ENCODE measurements at places on chromosomes 2 and 18.

- DNase-seq: no peak
- no peak overlapping the region for H3K4me3 ChIP-seq
- no peaks in the 10 kb centered on the region for H3K36me3 ChIP-seq
- H3K27ac ChIP-seq: no peak overlapping the region
- no peaks in the 10 kb centered on the region for H3K27me3 ChIP-seq
Measured at GRCh38 chr2:133993160-133993559, 260.7 kb upstream of the MGAT5 start.

- H3K27me3 ChIP-seq: no peaks in the 10 kb centered on the region
- no peak overlapping the region for H3K4me3 ChIP-seq
- H3K4me1 ChIP-seq: no peaks in the 10 kb centered on the region
- H3K27ac ChIP-seq: no peak overlapping the region
- H3K36me3 ChIP-seq: no peaks in the 10 kb centered on the region
Measured at GRCh38 chr2:126085011-126085795, 570.8 kb upstream of the GYPC start.

DNA sequence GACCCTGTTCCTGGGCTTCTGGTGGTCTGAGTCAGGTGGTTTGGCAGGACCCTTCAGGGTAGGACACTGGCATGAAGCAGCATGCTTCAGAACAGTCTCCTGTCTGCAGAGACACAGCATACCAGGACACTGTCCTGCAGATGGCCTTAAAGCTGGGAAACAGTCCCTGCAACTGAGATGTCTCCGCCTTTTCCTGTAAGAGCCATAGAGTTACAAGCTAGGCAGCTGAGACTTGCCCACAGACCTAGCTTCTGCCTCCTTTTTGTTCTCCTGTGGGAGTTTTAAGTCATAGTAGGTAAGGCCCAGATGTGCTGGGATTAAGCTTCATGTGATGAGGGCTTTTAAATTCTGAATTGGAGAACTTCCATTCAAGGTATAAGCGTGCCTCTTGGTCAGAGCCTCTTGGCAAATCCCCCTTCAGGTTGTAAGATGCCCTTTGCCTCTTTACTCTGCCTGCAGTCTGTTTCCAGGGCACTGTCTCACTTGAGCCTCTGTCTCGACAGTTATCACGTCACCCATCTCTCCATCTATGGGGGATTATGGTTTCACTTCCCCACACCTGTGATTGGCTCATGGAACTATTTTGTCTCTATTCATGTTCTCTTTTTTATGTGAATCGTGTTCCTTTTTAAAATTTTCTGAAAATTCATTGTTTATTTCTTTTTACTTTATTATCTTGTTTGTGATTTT is 51.8 kb downstream of the COA5 start:
- no peak for DNase-seq
- no peaks in the 10 kb centered on the region for H3K27me3 ChIP-seq
- H3K27ac ChIP-seq: no peak overlapping the region
- H3K4me1 ChIP-seq: no peaks in the 10 kb centered on the region
- no peak overlapping the region for H3K4me3 ChIP-seq

GRCh38 chr2:235551965-235552364 is 58.1 kb downstream of the AGAP1 start:
- DNase-seq: no peak
- no peaks in the 10 kb centered on the region for H3K36me3 ChIP-seq
- H3K4me3 ChIP-seq: no peak overlapping the region

DNA sequence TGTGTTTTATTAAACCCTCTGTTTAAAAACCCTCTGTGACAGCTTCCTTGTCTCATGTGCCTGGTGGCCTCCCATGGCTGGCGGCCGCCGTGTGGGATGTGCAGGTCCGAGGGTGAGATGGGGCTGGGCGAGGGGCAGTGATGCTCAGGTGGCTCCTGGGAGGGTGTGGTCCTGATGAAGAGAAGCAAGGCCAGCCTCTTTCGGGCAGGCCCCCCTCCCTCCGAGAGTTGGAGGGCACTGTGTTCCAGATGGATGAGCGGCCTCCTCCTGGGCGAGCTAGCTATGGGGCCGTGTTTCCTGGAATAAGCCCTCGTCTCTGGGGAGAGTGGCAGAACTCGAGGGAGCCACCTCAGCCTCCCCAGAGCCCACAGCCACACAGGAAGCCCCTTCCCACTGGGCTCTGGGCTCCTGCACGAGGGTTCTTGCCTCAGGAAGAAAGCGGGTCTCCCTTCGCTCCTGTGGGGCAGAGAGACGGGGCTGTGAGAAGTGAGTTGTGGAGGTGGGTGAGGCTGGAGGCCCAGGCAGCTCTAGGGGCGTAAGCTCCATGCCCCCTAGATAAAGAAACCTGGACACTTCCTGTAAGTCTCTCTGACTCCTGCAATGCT is 72.1 kb downstream of the ASB1 start:
- DNase-seq: no peak
- no peak overlapping the region for H3K4me3 ChIP-seq
- no peak overlapping the region for H3K27ac ChIP-seq

DNA sequence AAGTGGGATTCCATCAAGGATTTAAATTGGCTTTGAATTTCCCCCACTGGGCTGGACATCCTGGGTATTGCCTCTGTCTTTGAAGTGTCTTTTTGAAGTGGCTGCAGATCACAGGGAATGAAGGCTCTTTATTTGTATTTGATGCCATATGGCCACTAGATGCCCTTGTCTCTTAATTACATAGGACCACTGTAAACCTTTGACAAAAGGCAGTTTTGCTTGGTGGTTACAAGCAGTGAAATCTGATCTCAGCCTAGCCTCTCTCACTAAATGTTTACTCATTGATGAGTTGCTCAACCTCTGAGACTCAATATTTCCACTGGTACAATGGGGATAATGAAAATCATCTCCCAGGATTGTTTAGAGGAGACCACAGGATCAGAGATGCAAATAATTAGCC is 102.2 kb downstream of the INSIG2 start:
- no peaks in the 10 kb centered on the region for H3K36me3 ChIP-seq
- H3K27me3 ChIP-seq: no peaks in the 10 kb centered on the region
- H3K4me3 ChIP-seq: no peak overlapping the region
- no peak for DNase-seq

DNA sequence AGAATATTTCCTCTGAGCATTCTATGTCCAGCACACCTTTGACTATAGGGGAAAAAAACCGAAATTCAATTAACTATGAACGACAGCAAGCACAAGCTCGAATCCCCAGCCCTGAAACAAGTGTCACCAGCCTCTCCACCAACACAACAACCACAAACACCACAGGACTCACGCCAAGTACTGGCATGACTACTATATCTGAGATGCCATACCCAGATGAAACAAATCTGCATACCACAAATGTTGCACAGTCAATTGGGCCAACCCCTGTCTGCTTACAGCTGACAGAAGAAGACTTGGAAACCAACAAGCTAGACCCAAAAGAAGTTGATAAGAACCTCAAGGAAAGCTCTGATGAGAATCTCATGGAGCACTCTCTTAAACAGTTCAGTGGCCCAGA is 79.4 kb upstream of the FAM117B start:
- no peaks in the 10 kb centered on the region for H3K4me1 ChIP-seq
- H3K27ac ChIP-seq: no peak overlapping the region
- no peak overlapping the region for H3K4me3 ChIP-seq
- H3K36me3 ChIP-seq: peaks cover 39% of the 10 kb centered on the region
- DNase-seq: no peak

GRCh38 chr2:190119257-190119656 is 56.7 kb upstream of the MSTN start:
- H3K27me3 ChIP-seq: no peaks in the 10 kb centered on the region
- no peaks in the 10 kb centered on the region for H3K4me1 ChIP-seq
- no peaks in the 10 kb centered on the region for H3K36me3 ChIP-seq
- no peak for DNase-seq

DNA sequence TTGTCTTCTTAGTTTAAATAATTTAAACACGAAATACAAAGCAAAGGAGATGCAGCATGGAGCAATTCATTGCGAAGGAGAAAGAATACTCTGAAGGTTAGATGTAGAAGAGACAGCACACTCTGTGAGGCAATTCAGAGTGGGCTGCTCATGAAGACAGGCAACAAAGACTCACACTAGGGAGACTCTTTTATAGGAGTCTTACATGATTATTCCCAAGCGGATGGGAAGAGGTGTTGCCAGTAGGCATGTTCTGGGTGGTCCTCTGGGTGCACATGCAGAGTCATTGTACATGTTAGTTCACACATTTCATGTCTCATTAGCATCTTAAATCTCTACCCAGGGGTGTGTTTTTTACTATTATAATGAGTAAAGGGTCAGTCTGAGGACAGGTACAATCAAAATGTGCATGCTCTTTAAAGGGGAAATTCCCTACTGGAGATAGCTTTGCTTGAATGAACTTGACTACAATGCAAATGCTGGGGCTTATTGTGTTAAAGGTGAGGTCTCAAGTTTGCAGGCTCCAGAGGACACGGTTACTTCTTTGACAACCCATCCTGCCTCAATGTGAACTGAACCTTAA is 275.5 kb downstream of the CDH19 start:
- H3K36me3 ChIP-seq: no peaks in the 10 kb centered on the region
- no peaks in the 10 kb centered on the region for H3K4me1 ChIP-seq
- no peak overlapping the region for H3K4me3 ChIP-seq
- no peak overlapping the region for H3K27ac ChIP-seq
- no peaks in the 10 kb centered on the region for H3K27me3 ChIP-seq
- no peak for DNase-seq

GRCh38 chr2:57443973-57444521 is 602.6 kb upstream of the VRK2 start:
- H3K4me3 ChIP-seq: no peak overlapping the region
- peak; percentile 98 for DNase-seq
- no peaks in the 10 kb centered on the region for H3K36me3 ChIP-seq
- peaks cover 19% of the 10 kb centered on the region for H3K4me1 ChIP-seq
- H3K27ac ChIP-seq: no peak overlapping the region

DNA sequence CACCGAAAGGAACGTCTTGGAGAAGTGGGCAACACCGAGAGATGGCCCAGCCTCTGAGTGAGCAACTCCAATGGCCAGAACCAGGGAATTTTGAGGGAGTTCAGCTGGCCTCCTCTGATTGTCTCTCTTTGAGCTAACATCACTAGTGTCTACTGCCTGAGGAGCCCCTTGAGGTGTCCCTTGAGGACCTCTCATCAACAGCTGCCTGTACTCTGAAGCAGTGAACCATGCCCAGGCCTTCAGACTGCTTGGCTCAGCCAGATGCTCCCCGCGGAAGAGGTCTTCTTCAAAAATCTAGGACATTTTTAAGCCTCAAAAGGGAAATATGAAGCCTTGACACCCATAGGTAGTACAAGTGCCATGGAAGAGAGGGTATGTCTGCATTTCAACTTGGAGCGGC is 430.4 kb downstream of the TXNL1 start:
- H3K27ac ChIP-seq: no peak overlapping the region
- H3K4me1 ChIP-seq: no peaks in the 10 kb centered on the region
- H3K36me3 ChIP-seq: no peaks in the 10 kb centered on the region
- H3K27me3 ChIP-seq: no peaks in the 10 kb centered on the region
- H3K4me3 ChIP-seq: no peak overlapping the region
- DNase-seq: no peak

- no peak overlapping the region for H3K4me3 ChIP-seq
- no peak for DNase-seq
- no peaks in the 10 kb centered on the region for H3K36me3 ChIP-seq
- no peaks in the 10 kb centered on the region for H3K27me3 ChIP-seq
- H3K27ac ChIP-seq: no peak overlapping the region
Measured at GRCh38 chr2:6652251-6652650, 213.5 kb downstream of the CMPK2 start.

GRCh38 chr2:147386284-147386683 is 458.5 kb upstream of the ACVR2A start:
- H3K27me3 ChIP-seq: no peaks in the 10 kb centered on the region
- H3K27ac ChIP-seq: no peak overlapping the region
- no peak for DNase-seq
- no peaks in the 10 kb centered on the region for H3K4me1 ChIP-seq

DNA sequence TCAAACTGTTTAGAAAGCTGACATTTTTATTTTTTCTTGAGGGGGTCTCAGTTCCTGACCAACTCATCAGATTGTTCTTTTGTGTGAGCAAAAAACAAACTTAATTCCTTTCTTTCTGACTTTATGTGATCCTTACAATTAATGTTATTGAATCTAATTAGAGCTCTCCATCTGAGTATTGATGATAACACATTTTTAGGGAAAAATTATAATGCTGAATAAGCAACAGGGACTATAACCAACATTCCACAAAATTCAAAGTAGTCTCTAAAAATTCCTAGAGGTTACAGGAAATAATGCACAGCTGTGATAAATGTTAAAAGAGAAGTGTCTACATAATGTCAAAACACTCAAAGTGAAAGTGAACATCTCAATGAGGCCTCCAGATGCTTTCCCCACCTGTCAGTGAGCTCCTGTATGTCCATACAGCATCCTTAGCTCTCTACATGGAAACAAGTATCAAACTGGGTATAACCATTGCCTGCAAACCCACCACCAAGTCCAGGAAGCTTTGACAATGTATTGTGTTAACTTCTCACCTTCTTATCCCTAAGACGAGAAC is 786.0 kb upstream of the SLC39A10 start:
- H3K4me3 ChIP-seq: no peak overlapping the region
- no peaks in the 10 kb centered on the region for H3K27me3 ChIP-seq
- H3K27ac ChIP-seq: no peak overlapping the region
- no peak for DNase-seq

DNA sequence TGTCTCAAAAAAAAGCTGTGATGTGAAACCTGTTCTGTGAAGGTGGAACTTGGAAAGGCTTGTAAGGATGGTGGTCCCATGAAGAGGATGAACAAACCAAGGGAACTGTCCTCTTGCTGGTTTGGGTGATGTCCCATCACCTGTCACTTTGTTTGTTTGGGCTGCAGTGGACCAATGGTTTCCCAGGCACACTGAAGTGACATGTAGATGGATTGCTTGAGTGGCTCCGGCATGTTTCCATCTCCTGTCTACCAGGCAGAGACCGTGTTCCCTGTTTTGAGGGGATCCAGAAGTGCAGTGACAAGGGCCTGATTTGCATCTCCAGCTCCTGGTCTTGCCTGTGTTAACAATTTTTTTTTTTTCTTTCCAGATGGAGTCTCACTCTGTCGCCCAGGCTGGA is 8.9 kb downstream of the NEDD4L start:
- no peaks in the 10 kb centered on the region for H3K27me3 ChIP-seq
- no peaks in the 10 kb centered on the region for H3K36me3 ChIP-seq
- no peak overlapping the region for H3K4me3 ChIP-seq
- no peaks in the 10 kb centered on the region for H3K4me1 ChIP-seq
- H3K27ac ChIP-seq: no peak overlapping the region

DNA sequence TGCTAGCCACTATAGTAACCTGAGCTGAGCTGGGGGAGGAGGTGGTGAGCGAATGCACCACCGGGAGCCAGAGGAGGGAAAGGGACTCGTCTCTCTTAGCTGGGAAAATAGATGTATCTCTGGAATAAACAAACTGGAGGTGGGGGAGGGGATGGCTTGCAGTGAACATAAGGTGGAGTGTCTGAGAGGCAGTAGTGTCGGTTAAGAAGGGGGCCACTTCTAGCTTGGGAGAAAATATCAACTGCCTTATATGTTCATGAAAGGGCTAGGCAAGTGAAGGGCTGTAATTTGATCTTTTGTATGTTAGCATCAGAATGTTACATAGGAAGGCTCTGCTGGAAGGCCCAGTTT is 2.2 kb downstream of the SETBP1 start:
- peaks cover 83% of the 10 kb centered on the region for H3K27me3 ChIP-seq
- no peak overlapping the region for H3K27ac ChIP-seq
- no peak overlapping the region for H3K4me3 ChIP-seq
- no peaks in the 10 kb centered on the region for H3K36me3 ChIP-seq
- peaks cover 8% of the 10 kb centered on the region for H3K4me1 ChIP-seq
- no peak for DNase-seq
